ENCODE measurements at places on chromosomes 7 and 10.

GRCh38 chr7:157389951-157390730 is 53.3 kb downstream of the DNAJB6 start:
- DNase-seq: no peak

- no peak for DNase-seq
Observed at GRCh38 chr7:22781230-22781711, 41.4 kb downstream of the TOMM7 start.

DNA sequence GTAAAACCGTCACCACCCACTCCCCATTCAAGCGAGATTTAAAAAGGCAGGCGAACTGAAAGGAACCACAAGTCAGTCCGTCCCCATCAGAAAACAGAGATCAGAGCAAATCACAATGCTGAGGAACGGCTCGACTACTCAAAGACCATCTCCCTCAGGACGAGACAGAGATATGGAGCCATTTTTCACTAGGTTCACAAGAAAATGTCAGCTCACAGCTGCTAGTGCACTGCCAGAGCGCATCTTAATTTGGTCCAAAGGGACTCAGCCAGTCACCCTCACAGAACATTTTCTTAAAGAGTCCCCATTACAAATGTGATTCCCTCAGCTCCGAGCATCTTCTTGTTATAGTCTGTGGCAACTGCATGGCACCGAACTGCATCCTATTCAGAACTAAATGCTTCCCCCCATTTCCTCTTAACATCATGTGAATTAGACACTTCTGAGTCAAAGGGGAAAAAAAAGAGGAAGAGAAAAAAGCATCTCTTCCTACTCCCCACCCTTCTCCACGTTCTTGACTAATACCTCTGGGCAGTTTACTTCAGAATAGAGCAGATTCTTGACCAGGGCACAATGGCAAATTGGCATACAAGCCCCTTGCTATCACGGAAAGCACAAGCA is 683.9 kb downstream of the MAGI2 start:
- no peak for DNase-seq

DNA sequence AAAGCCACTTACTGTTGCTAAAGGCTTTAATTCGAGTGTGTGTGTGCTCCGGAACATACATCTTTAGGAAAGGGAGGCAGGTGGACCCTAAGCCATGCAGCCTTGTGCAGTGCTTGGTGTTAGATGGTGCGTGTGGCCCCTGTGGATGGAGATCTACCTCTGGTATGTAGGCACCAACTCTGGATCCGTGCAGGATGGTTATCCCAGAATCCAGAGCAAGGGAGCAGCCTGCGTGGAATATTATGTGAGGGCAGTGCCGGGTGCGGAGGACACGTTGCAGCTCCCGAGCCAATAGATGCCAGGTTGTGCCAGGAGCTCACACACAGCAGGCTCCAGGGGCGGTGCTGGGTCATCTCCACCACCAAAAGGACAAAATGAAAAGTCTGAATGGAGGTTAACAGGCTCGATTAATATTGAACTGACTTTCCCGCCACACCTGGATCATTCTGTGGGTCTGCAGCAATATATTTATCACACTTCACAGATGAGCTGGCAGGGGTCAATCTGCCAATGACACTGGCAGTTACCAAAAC is 143.0 kb upstream of the NPS start:
- no peak for DNase-seq

GRCh38 chr7:24572393-24572996 is 757 bp upstream of the PALS2 start:
- DNase-seq: no peak

- DNase-seq: no peak
Observed at GRCh38 chr7:11256501-11256900, 282.8 kb downstream of the PHF14 start.

DNA sequence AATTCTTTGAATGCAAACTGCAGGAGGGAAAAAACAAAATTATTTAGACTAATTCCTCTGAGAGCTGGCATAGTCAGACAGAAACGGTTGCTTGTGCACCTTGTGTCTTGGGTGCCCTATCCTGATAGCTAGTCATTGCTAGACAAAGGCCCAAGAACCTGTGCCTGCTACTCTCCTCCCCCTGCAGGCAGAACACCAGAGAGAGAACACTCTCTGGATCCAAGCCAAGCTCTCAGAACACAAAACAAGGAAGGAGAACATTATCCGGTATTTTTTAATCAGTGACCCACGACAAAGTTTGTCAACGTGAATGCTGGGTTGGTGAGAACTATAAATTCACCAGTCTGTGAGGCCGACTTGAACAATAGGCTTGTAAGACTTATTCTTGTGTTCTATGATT is 18.8 kb upstream of the PPP1R9A start:
- DNase-seq: no peak

DNA sequence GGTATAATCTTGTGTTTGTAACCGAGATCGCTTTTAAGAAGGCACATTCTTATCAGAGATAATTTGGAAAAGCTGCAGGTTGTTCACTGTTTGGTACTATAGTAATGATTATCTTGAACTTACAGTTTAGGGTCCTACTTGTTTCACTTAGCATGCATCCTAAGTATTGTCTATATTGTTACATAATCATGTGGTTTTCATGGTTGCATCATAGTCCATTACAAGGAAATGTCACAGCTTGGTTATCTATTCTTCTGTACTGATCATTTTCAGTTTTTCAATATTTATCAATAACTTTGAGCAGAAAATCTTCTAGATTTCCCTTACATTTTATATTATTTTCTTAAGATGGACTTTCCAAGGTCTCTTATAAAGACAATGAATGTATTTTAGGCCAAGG is 116.3 kb downstream of the PLPP4 start:
- no peak for DNase-seq

GRCh38 chr10:62506371-62506770 is 132.2 kb downstream of the ZNF365 start:
- no peak for DNase-seq

- no peak for DNase-seq
Observed at GRCh38 chr10:34374356-34375045, 440.6 kb downstream of the PARD3 start.

DNA sequence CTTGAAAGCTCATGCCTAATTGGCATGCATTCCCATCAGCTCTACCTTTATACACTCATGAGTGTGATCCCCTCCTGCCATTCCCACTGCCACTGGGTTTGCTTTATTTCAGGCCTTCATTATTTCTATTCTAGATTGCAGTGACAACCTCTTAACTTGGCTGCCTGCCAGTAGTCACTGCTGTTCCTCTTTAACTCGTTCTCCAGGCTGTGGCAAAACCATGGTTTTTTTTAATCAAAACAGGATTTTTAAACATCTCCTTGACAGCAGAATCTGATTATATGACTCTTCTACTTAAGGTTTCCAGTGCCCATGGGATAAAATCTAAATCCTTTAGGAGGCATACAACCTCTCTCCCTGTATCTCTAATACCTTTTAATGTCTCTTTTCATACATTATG is 223.7 kb upstream of the PCDH15 start:
- DNase-seq: no peak

DNA sequence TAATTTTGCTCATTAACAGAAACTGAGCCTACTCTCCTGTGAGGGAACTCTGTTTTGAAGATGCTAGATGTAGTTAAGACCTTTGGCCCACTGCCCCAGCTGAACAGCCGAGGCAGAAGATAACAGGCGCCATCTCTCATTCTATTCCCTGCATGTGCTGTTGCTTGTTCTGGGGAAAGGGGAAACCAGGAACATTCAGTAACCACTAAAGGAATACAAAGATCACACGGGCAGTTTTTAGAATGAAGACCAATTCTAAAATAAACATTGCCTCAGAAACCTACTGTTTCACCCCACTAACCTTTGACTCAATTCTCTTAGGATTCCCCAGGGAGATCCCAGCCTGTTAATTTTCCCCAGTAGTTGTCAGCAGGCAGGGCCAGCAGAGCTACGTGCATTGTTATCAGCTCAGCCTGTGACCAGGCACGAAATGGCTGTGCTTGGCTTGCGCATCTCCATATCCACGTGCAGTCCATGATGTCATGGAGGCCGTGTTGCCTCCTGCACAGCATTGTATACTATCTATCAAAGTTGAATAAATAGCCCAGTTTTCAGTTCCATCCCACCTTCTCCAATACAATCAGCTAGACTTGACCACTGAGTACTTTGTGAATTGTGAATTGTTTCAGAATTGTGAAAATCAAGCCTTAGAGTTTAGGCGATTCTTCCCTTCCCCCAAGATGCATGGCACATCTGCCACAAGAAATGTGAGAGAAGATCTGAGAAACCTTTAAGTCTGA is 36.0 kb downstream of the ANK3 start:
- DNase-seq: no peak

- DNase-seq: no peak
Observed at GRCh38 chr10:129756912-129757901, 206.9 kb downstream of the EBF3 start.

- no peak for DNase-seq
Observed at GRCh38 chr7:104990983-104991382, 23.0 kb upstream of the KMT2E start.

DNA sequence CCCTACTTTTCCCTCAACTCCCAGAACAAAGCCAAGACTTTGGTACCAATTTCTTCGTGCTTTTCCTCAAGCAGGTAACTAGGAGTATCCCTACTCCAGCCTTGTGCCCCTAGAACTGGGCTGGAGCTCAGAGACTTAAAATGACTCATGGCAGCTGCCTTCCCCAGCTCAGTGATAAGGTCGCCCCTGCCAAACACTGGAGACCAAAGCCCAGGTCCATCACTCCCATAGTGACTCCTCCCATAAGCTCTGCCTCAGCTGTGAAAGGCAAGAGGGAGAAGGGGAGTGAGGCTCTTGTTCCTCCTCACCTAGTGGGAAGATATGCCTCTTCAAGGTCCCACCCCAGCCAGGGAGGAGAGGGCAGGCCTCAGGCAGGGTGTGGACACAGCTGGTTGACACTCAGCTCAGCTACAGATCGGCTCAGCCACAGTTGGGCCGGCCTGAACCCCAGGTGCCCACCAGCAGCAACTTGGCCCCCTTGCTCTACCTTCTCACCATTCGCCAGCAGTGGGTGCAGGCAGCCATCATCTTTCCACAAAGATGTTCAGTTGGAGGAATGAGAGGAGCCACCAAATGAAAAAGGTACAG is 13.8 kb upstream of the CYREN start:
- no peak for DNase-seq

DNA sequence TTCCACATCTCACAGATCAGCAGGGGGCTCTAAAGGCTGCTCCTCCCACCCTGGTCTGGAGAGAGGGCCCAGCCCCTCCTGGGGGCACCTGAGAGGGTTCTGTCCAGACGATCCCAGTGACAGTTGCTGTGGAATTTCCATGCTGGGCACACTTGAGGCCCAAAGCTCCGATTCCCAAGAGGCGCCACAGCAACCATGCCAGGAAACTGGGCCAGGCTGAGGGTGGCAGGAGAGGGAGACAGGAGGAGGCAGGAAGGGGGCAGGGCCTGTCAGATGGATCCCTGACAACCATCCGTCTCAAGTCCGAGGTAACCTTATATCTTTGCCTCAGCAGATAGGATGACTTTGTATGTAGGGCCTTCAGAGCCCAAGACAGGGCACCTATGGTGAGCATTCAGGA is 4.3 kb upstream of the NOS3 start:
- no peak for DNase-seq

GRCh38 chr10:96690755-96691730 is 29.3 kb downstream of the PIK3AP1 start:
- DNase-seq: no peak

GRCh38 chr10:14572811-14573210 is 201.9 kb downstream of the FAM107B start:
- DNase-seq: no peak

- no peak for DNase-seq
Observed at GRCh38 chr7:43906331-43907010, at the start of gene URGCP. Gene URGCP (minus strand): TSS chr7:43906596. CDS start chr7:43906575, 21 bp downstream.

DNA sequence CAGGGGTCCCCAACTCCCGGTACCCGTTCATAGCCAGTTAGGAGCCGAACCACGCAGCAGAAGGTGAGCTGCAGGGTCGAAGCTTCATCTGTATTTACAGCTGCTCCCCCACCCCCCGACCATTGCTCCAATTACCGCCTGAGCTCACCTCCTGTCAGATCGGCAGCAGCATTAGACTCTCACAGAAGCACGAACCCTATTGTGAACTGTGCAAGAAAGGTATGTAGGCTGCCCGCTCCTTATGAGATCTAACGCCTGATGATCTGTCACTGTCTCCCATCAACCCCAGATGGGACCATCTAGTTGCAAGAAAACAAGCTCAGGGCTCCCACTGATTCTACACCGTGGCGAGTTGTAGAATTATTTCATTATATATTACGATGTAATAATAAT is 14.6 kb upstream of the AZGP1 start:
- DNase-seq: no peak

DNA sequence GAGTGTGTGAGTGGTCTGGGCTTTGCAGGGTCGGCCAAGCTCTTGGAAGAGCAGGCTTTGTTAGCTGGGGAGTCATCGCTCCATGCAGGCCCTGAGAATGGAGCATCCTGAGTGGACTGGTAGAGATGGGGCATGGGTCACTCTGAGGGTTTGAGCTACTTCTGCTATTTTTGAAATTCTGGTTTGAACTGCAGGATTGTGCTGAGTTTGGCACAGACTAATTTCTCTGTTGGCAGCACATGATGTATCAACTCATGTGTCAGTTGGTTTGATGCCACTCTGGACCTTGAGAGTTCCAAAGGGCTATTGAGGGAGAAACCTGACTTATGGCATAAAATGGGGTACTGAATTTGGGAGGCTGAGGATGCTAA is 56.3 kb downstream of the LRMDA start:
- DNase-seq: no peak

- DNase-seq: no peak
Observed at GRCh38 chr10:25175527-25176420, 973 bp downstream of the GPR158 start.

DNA sequence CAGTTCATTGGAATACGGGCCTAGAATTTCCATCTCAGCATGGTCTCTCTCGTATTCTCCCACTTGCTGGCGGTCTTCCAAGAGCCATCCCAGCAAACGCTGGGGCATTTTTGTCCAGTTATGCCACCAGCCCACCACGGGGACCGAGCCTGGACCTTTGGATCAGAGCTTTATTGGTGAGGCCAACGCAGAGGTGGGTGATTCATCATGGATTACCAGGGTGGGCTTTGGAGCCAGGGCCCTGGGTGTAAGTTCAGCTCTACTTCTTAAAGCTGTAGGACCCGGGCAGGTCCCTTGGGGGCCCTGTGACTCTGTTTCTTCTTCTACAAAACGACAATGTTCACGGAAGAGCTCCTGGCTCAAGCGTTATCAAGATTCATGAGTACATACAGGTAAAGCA is 22.7 kb upstream of the PITRM1 start:
- no peak for DNase-seq
